Right renal pelvis (tissue), 4 donors: ENCODE measurements at places on chromosomes 6 and 20. TPM values are rescaled to one million over a fixed set of nuclear protein-coding genes. Genes with fewer than 3 reads are reported as not detected.

- DNase-seq = no peak
These were observed 402 bp downstream of the ZBTB12 start for GRCh38 chr6:31901415-31901952.

Gene OOEP
- 0.31 TPM for polyA plus RNA-seq

DNA sequence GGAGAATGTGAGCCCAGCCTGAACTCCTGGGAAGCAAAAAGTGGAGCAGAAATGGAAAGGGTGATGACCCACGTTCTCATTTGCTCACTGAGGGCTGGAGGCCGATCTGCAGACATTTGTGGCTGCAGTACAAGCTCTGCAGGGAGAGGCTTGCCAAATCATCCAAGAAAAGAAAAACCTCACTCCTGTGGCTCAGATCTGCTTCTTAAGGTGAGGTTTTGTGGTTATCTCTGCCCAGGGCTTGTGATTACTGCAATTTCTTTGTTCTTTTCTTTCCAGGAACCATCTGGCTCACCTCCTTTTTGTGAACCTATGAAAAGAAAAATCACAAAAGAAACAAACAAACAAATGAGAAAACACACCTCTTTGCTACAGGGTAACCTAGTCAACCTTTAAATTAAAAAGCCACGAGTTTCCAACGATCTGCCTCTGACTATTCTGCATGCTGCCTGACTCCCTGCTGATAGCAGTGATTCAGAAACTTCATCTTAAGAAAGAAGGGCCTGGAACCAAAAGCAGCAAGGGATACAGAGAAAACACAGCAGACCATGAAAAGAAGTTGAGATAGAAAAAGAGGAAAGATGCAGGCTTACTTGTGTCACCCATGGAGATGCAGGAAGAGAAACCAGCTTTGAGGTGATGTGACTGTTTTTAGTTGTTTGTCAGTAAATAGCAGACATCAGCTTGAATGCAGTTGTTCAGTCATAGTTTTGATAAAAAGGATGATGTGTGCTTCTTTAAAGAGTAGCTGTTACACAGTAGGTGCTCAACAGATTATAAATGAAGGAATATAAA, 165.1 kb downstream of the LMBRD1 start:
- no peak for DNase-seq

GRCh38 chr6:53925891-53926290, 131.1 kb downstream of the LRRC1 start:
- no peak for DNase-seq

DNA sequence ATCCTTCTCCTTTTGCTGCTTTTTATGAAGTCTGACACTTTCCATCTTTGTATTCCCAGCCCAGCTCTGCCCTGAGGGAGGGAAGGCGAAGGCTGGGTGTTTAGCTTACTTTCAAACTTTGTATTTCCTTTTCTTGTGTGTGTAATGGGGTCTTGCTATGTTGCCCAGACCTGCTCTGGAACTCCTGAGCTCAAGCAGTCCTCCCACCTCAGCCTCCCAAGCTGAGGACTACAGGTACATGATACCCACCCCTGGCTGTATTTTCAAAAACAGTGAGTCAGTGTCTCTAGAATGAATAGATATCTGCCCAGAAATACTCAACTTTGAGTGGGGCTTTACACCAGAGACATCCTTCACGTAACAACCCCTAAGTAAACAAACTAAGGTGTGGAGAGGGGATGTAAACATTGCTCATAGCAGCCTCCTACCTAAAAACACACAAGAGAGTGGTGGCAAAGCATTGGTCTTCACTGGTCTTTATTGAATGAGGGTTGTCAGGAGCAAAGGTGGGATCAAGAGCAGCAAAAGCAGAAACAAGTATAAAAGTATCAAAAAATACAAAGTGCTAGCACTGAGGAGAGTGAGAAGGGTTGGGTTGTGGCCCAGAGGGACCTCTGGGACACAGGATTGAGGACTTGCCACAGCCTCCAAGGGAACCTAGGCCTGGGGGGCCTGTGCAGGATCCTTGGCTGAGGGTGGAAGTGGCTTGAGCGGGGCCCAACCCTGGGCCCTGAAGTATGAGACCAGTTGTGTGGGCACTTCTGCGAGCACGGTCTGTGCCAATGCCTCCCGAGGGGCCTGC, 10.2 kb downstream of the SPAG4 start:
- DNase-seq = no peak

- DNase-seq = no peak
These were observed 195.7 kb downstream of the CD83 start for GRCh38 chr6:14313248-14313647.

DNA sequence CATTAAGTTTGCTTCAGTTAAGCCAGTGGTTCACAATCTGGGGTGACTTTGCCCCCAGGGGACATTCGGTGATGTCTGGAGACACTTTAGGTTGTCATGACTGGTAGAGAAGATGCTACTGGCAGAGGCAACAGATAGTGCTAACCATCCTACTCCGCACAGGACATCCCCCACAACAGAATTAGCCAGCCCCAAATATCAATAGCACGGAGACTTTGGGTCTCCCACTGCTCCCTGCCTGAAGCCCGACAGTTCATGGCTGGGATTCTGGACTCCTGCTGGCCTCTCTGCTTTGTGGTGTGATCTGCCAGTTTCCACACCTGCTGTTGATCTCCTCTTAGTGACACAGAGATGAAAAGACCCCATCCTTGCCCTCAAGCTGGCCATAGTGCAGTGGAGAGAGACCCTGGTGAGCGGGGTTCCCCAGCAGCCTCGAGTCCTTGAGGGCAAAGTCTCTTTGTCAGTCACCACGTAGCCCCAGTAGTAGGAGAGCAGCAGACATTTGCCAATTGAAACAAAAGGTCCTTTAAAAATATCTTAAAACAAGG, 24.7 kb upstream of the TTPAL start:
- DNase-seq = no peak
